ENCODE measurements at places on chromosomes 6 and 20.
A peak's percentile ranks its signal among the peaks of the same experiment; 100 is the strongest.

GRCh38 chr6:132750455-132751248, 7.1 kb downstream of the VNN2 start:
- DNase-seq = no peak

- no peak for DNase-seq
Measured at GRCh38 chr20:47713163-47713562, 72.1 kb downstream of the SULF2 start.

DNA sequence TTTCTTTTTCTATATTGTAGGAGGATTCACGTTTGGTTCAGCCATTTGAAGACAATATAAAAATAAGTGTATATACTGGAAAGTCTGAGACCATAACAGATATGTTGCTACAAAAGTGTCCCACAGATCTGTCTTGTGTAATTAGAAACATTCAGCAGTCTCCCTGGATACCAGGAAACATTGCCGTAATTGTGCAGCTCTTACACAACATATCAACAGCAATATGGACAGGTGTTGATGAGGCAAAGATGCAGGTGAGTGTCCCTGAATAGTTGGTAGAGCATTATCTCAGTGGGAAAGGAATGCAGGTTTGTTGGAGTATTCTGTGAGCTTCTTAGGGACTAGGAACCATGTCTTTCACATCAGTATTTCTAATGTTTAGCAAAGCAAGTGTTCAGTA, 18.3 kb upstream of the ADGRF4 start:
- no peak for DNase-seq

DNA sequence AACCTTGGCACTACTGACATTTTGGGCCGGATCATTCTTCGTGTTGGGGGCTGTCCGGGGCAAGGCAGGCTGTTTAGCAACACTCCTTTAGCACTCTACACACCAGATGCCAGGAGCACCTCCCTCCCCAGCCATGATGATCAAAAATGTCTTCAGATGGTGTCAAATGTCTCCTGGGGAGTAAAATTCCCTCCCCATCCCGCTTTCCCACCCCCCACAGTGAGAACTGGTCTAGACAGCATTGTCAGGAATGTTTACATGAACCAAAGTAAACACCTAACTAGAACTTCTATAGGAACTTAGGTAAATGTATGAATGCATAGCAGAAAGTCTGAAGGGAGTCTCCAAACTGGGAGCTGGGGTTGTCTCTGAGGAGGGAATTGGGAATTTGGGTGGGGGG, 70.0 kb upstream of the TOP1 start:
- DNase-seq = no peak

DNA sequence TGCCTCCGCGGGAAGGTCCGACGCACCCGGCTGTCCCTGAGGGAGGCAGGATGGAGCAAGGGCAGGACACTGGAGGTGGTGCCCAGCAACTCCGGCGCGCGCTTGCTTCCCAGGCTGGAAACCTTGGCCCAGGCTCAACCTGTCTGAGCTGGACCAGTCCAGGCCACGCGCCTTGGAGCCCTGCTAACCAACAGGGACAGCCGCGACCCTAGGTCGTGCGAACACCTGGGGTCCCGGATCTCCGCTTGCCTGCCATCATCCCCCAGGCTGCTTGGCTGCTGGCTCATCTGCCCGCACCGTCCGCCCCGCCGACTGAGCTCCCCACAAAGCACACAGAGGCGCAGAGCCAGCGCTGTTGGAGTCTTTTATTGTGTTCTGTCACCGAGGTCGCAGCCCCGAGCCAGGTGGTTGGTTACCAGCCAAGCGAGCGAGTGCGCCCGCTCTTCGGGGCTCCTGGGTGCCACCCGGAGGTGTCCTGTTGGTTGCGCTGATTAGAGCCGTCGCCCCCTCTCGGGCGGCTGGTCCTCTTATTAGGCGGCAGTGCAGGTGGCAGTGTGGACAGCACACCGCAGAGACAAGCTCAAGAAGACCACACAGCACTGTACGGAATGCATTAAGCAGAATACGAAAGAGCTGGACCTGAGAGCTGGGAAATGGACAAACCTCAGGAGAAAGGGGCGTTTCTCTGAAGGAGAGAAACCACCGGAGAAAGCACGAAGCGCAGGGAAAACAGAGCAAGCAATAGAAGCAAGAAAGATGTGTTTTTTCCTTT, 3.8 kb downstream of the COL12A1 start:
- DNase-seq = peak; percentile 11

GRCh38 chr20:44223721-44224120, 13.2 kb upstream of the OSER1 start:
- DNase-seq = no peak

GRCh38 chr6:158008864-158009113, 27.1 kb downstream of the SYNJ2 start:
- DNase-seq = no peak

- no peak for DNase-seq
Measured at GRCh38 chr6:158828807-158829206, 9.6 kb upstream of the EZR start.

DNA sequence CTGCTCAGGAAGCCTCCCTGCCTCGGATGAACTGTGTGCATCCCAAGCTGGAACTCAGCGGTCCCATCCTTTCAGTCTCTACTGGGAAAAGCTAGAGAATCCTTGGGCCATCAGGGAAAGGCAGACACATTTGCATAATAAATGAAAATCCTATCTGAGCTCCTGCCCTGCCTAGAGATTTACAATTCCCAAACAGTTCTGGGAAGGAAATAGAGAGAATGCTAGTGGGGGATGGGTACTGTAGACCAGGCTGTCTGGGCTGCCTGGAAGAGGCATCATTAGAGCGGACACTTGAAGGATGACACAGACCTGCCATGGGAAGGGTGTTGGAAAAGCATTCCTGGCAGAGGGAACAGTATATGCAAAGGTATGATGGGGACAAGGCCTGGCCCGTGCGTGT, 44.3 kb downstream of the TFAP2C start:
- DNase-seq = no peak

Data from activated CD4-positive, alpha-beta T cell treated with anti-CD3 and anti-CD28 coated beads for 48 hours (primary cell).